Activated naive CD4-positive, alpha-beta T cell (primary cell): ENCODE measurements at places on chromosomes 11 and 22.

DNA sequence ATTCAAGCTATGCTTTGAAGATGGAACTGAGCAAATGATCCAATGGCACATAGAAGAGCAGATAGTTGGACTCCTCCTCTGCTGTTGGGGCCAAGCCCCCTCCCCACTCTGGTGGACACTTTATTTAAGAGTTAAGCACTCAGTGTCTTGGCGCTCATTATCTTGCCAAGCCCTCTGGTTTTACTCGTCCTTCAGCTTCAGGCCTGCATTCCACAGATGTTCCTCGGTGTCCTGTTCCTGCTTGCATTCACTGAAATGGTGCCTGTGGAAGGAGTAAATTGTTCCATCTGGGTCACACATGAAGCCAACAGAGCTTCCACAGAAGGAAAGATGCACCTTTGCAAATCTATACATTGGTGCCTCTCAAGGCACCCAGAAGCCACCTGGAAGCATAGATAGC, 26.1 kb downstream of the MAML2 start:
- no peak for DNase-seq

DNA sequence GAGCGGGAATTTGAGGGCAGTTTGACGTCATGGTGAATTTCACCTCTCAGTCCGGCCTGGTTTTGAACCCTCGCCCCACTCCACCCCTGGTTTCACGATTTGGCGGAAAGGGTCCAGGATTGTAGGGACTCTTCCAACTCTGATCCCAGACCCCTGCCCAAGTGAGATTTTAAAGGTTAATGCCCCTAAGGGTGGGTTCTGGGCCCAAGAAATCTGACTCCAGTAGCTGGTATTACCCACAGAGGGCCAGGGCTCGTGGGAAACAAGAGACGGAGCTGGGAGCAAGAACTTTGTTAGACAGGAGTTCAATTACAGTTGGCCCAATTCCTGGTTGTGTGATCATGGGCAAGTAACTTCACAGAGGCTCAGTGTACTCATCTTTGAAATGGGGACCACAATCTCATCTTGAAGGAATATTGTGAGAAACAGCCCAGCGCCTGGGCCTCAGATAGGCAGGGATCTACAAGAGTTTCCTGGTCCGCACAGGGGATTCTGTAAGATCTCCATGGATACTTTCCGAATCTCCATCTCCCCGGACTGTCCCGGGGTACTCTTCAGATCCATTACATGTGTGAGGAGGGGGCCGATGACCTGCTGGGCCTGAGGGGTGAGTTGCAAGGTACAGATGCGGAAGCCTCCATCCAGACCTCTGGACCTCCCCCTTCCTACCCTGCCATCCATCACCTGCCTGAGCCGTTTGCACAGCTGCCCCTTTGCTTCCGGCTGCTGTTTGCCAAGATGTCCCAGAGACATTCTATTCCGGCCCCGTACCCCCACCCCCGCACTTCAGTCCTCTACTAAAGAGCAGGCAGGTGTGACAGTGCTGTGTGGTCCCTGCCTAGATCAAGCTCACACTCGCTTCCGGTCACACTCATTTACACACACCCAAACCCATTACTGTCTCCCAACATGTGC, 687 bp upstream of the CALCA start:
- no peak for DNase-seq

DNA sequence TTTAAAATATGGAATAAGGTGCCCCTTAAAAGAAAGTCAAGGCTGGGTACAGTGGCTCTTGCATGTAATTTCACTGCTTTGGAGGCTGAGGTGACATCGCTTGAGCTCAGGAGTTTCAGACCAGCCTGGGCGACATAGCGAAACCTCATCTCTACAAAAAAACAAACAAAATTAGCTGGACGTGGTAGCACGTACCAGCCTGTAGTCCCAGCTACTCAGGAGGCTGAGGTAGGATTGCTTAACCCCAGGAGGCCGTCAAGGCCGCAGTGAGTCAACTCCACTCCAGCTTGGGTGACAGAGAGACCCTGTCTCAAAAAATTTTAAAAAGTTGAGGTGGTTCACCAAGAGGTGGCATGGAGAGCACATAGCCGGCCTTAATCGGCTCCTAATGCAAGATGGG, 17.7 kb upstream of the ADORA2A start:
- no peak for DNase-seq

- no peak for DNase-seq
Measured at GRCh38 chr11:120386774-120387371, 50.7 kb downstream of the ARHGEF12 start.

DNA sequence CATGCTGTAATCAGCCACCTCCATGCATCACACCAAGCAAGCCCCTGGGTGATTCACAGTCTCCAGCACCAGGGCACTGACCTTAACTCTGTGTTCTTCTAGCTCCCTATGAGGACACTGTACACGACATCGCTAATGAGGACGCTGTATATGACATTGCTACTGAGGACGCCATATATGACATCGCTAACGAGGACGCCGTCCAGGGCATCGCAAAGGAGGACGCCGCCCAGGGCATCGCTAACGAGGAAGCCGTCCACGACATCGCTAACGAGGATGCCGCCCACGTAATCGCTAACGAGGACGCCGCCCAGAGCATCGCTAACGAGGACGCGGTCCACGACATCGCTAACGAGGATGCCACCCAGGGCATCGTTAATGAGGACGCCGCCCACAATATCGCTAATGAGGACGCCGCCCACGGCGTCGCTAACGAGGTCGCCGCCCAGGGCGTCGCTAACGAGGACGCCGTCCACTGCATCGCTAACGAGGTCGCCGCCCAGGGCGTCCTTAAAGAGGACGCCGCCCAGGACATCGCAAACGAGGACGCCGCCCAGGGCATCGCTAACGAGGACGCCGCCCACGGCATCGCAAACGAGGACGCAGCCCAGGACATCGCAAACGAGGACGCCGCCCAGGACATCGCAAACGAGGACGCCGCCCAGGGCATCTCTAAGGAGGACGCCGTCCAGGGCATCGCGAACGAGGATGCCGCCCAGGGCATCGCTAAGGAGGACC, 34.5 kb upstream of the DGCR6L start:
- no peak for DNase-seq
